Epithelial cell of alveolus of lung (primary cell): ENCODE measurements at places on chromosomes 5 and 9. TPM values are rescaled to one million over a fixed set of nuclear protein-coding genes. Genes with fewer than 3 reads are reported as not detected.

The HBEGF gene
- 2.9 and 18.6 TPM in 2 replicates for total RNA-seq

The AIF1L gene
- total RNA-seq, result 0.08 and 0.13 TPM in 2 replicates

The STPG3 gene
- not detected in 2 replicates for total RNA-seq

The CAMLG gene
- 28.8 and 66.0 TPM in 2 replicates for total RNA-seq

The SGCD gene
- 3.8 and 7.0 TPM in 2 replicates for total RNA-seq

The HSD17B3 gene
- total RNA-seq, result not detected in 2 replicates

The FOXD4L6 gene
- total RNA-seq, result 1.4 TPM in 1 of 2 replicates, not detected in the other

The SPINK7 gene
- not detected in 2 replicates for total RNA-seq

The S1PR3 gene
- total RNA-seq, result 89.6 and 137 TPM in 2 replicates

The TMEM252 gene
- not detected in 2 replicates for total RNA-seq

The OR2V1 gene
- not detected in 2 replicates for total RNA-seq

The LHX2 gene
- not detected in 2 replicates for total RNA-seq

The FAM153A gene
- total RNA-seq, result not detected in 2 replicates

The SLC4A9 gene
- total RNA-seq, result not detected in 2 replicates

The ECM2 gene
- 0.39 and 2.2 TPM in 2 replicates for total RNA-seq

The SERF1A gene
- total RNA-seq, result 14.0 and 18.7 TPM in 2 replicates

The SPOCK1 gene
- total RNA-seq, result 7.7 and 27.8 TPM in 2 replicates

The RAD50 gene
- total RNA-seq, result 16.0 and 16.8 TPM in 2 replicates

The IL4 gene
- not detected in 2 replicates for total RNA-seq

The MARVELD2 gene
- total RNA-seq, result 0.88 and 2.5 TPM in 2 replicates

The OGN gene
- 0.08 TPM in 1 of 2 replicates, not detected in the other for total RNA-seq

The PLPP7 gene
- total RNA-seq, result 4.5 and 5.1 TPM in 2 replicates

The FAM200C gene
- total RNA-seq, result 4.0 and 9.3 TPM in 2 replicates

The BAAT gene
- 0.13 and 0.56 TPM in 2 replicates for total RNA-seq
